ENCODE measurements at places on chromosomes 2 and 18.

- DNase-seq: no peak
Measured at GRCh38 chr2:215900203-215900611, 113.1 kb downstream of the MREG start.

DNA sequence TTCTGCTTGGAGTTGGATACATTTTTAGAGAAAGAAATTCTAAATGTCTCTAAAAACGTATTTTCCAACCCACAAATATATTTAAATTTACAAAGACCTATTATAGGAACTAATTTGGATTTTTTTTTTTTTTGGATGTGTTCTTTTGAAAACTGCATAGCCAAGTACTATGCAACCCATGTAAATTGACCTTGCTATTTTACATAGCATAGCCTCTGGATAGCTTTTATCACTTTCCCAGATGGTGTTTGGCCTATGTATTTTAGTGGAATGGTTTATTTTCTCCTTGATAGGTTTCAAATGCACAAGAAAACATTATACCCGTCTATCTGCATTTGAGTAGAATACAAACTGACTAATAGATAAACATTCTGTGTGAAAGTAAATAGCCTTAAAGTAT lies 130.0 kb downstream of the FIGN start:
- no peak for DNase-seq

DNA sequence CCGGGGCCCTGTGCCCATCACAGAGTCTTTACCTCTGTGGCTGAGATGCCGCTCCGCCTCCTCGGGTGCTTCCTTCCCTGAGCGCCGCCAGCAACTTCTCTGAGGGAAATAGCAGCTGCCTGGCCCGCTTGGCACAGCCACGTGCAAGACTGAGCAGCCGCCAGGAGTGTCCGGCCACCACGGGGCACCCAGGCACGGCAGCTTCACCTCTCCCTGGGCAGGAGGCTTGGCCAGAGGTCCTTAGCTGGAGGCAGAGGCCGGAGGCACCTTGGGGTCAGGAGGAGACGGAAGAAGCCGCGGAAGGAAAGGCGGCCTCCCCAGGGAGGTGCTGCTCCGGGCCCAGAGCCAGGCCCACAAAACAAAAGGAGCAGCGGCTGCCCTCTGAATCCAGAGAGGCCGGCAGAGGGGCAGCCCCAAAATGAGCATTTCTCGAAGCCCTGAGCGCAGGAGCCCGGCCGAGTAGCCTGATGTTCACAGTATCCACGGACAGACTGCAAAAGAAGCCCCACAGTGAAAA lies 6.0 kb upstream of the LIMS2 start:
- DNase-seq: no peak

- no peak for DNase-seq
Measured at GRCh38 chr2:145725876-145726275, 1206.0 kb upstream of the ZEB2 start.

DNA sequence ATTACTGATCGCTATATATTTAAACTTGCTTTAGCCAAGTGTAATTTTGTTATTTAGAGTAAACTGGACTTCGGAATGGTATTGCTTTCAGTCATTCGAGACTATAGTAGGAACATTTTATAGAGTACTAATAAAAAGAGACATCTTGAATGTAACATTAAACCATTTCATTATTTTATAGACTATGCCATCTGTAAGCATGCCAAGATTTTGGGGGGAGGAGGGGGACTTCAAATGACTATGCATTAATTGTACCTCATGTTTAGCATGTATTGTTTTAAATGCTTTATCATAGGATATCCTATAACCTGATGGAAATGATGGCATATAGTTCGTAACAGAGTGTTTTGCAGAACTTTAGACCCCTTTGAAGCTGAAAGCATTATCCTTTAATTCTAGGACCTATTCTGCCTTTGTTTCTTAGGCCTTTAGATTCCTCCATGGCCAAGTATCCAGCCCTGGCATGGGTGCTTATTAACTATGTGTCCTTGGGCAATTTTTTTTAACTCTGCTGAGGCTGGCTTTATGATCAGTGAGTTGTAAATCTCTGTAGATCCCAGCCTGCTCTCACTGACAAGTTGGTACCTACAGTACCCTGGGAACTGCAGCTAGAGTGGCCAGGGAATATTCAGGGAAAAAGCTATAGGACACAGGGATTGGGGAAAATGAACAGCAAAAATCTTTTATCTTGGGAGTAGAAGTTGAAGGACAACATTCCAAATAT lies 93.4 kb downstream of the PARD3B start:
- DNase-seq: no peak

DNA sequence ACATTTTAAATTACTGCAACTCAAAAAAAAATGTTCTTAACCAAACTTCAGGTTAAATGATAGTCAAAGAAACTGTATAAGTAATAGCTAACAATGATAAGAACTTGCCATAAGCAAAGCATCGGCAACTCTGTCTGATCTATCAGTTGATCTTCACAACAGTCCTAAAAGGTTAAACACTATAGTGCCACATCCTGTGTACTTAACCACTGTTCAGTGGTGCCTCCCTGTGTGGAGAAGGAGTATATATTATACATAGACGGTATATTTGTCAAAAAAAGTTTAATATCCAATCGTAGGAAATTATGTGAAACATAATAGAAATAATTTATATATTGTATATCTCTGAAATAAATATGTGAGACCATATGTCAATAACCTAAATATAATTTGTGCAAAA lies 13.0 kb downstream of the DTNA start:
- DNase-seq: no peak

- DNase-seq: no peak
Measured at GRCh38 chr2:286035-286434, 1.9 kb downstream of the ALKAL2 start.

- DNase-seq: no peak
Measured at GRCh38 chr2:48525269-48525943, 4.5 kb upstream of the STON1 start.

DNA sequence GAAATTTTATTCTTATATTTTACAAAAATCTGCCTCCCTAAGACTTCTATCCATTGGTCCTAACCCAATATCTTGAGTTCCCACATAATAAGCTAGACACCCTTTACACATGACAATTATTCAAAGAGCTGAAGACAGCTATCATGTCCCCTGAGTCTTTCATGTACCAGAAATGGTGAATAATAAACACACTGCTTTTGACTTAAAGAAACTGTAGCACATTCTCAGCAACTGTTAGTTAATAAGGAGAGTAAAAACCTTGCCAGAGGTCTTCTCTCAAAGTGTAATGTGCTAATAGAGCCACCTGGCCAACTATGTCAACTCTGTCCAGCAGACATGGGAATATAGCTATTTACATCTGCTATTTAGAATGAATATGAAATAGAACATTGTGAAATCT lies 109.7 kb upstream of the ARL5A start:
- DNase-seq: no peak

GRCh38 chr2:217099561-217099960 lies 239.7 kb upstream of the TNP1 start:
- DNase-seq: no peak

- DNase-seq: no peak
Measured at GRCh38 chr18:80239830-80240229, 7.5 kb downstream of the PARD6G start.

DNA sequence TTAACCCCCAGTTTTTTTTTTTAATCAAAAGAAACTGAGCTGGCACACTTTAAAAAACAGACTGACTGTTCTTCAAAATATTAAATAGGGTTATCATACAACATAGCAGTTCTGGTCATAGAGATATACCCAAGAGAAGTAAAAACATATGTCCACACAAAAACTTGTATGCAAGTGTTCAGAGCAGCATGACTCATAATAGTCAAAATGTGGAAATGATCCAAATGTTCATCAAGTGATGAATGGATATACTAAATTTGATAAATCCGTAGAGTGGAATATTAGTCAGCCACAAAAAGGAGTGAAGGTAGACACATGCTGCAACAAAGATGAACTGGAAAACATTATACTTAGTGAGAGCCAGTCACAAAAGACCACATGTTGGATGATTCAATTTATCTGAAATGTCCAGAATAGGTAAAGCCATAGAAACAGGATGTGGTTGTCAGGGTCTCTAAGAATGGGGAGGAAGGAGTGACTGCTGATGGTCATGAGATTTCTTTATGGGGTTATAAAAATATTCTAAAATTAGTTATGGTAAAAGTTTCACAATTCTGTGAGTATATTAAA lies 5.1 kb downstream of the SMIM21 start:
- no peak for DNase-seq

DNA sequence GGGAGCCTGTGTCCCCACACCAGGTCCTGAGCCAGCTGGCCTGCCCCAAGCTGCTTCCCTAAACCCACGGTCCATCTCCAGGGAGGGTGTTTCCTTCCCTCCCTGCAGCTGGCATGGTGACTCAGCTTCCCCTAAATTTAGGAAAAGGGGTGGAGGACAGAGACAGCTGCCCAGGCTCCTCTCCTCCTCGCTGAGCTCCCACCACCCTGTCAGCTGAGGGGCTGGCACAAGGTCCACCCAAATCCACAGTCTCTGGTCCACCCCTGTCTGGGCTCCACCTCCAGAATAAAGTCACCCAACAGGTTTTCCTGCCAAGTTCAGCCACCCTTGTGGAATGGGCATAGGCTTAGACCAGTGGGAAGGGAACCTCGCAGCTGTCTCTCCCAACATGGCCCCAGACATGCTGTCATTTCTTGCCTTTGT lies 156.5 kb downstream of the TNS1 start:
- no peak for DNase-seq

DNA sequence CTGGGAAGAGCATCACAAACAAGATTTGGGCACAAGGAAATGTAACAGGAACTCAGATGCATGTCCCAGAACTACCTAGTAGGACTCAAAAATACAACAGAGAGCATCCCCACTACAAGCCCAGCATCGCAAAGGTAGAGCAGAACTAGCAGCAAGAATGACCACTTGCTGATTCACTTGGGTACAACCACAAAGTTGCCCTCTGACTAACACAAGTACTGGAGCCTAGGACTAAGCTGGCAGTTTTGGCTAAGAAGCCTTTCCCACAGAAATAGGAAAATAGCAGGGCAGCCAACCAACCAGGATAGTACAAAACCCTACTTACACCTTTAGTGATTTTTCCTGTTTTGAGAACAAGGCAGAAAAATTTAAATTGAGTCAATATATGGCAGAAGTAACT lies 193.8 kb downstream of the PAX3 start:
- DNase-seq: no peak
